ENCODE measurements at places on chromosomes 7 and 10.

GRCh38 chr7:25067726-25068501 is 57.1 kb downstream of the CYCS start:
- no peak for DNase-seq

DNA sequence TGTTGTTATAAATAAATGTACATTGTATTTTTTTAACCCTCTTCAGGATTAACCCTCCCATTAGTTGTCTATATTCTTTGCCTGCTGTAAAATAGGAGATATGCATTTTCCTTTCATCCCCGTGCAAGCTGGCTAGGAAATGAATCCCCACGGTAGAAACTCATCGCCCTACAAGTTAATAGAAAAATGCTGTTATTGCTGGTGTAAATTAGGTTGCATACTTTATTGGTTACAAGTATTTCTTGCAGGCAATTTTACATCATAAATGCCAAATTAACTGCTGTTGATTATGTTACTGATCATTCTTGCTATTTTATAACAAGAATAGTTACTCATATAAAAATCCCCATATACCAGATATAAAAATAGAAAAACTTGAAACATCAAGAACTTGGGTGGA is 454.2 kb upstream of the KLF6 start:
- DNase-seq: no peak

- DNase-seq: no peak
Observed at GRCh38 chr10:34815185-34816084, at the start of gene PARD3. TSS of gene PARD3 (minus strand) at chr10:34815296. CDS start at chr10:34814995, 301 bp downstream.

GRCh38 chr7:151246102-151246850 is 2.2 kb downstream of the SMARCD3 start:
- DNase-seq: no peak

DNA sequence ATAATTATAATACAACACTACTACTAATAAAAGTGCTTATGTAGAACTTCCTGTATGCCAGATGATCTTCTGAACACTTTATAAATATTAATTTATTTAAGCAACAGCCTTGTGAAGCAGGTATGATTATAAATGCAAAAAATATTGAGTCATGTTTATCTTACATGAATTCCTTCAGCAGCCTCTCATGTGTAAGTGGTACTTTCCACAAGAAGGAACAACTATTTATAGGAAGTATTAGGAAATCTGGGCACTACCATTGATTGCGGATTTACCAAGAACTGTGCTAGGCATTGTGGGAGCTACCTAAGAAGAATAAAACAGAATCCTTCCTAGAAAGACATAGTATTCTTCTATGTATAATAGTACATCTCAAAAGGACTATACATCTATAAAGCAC is 10.7 kb upstream of the STEAP4 start:
- DNase-seq: no peak

DNA sequence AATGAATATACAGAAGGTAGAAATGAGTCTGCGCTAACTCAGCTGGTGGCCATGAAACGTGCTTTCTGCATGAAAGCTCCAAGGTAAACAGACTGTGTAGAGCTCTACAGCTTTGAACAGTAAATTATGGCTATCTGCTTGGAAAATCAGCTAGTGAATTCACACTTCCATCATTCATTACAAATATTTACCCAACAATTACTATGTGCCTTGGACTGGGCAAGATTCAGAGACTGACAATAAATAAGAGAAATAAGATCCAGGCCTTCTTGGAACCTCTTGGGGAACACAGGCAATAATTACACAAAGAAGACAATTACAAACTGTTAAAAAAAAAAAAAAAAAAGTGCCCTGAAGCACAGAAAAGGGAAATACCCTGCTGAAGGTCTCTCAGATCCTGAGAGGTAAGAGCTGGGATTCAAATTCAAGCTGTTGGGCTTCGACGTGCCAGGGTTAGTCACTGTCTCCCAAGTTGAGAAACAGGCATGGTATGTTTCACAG is 15.8 kb downstream of the TSPAN12 start:
- DNase-seq: no peak

GRCh38 chr10:20970044-20970443 is 72.9 kb upstream of the NEBL start:
- DNase-seq: no peak

DNA sequence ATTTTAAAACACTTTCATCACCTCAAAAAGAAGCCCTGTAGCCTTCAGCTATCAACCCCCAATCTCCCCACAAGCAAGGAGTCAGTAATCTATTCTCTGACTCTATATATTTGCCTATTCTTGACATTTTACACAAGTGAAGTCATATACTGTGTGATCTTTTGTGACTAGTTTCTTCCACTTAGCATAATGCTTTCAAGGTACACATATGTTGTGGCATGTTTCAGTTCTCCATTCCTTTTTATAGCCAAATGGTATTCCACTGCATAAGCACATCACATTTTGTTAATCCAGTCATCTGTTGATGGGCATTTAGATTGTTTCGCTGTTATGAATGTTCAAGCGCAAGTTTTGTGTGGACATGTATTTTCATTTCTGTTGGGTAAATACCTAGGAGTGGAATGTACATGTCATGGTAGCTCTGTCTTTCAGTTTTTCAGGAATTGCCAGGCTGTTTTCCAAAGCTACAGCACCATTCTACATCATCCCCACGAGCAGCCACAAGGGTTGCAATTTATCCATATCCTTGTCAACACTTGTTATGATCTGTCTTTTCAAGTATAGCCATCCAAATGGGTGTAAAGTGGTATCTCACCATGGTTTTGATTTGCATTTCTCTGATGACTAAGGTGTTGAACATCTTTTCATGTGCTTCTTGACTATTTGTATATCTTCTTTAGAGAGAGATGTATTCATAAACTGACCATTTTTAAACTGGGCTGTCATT is 405.6 kb downstream of the KCNMA1 start:
- no peak for DNase-seq

GRCh38 chr7:103679151-103680132 is 233.4 kb upstream of the SLC26A5 start:
- no peak for DNase-seq

DNA sequence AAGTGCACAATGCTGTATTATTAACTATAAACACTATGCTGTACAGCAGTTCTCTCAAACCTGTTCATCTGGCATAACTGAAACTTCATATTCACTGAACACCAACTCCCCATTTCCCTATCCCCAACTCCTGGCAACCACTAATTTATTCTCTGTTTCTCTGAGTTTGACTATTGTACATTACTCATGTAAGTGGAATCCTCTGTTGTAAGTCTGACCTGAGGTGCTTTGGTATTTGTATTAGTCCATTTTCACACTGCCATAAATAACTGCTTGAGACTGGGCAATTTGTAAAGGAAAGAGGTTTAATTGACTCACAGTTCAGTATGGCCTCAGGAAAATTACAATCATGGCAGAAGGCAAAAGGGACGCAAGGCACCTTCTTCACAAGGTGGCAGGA is 266.3 kb downstream of the PPP1R3A start:
- DNase-seq: no peak

GRCh38 chr7:130372402-130373165 is 7.7 kb upstream of the CPA1 start:
- DNase-seq: no peak

- DNase-seq: no peak
Observed at GRCh38 chr10:10794791-10795191, 222.9 kb upstream of the CELF2 start.

DNA sequence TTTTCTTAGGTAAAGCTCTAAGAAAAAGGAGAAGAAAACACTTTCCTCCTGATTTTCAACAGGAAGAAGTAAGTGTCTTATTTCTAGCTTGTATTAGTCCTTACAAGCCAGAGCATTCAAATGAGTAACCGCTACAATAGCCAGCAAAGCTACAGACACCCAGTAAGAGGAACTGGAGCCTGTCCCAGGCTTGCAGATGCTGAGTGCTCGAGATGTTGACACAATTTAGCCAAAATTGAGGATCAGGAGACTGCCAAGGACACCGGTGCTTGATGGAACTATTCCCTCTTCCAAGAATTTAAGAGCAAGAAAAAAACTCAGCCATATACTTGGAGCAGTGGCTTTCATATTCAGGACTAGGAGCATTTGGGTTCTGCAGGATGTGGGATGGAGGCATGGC is 149.3 kb upstream of the DPP6 start:
- no peak for DNase-seq

DNA sequence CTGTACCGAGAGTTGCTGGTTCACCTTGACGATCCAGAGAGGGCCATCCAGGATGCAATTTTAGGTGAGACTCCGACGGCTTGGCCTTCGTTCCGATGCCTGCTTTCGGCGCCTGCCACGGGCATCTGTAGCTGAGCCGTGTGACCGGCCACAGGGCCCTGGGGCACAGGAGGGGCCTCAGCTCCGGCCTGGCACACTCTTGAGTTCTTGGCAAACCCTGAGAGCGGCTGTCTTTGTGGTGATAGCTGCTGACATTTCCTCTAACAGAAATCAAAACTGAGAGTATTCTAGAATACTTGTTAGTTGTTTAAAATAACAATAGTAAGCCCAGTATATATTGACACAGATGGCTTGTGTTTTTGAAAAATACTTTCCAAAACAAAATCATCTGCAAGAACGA is 52.2 kb upstream of the SUN1 start:
- DNase-seq: no peak

GRCh38 chr7:41997151-41997550 is 239.9 kb downstream of the GLI3 start:
- no peak for DNase-seq

- no peak for DNase-seq
Observed at GRCh38 chr7:2723138-2723850, 35.3 kb downstream of the AMZ1 start.

DNA sequence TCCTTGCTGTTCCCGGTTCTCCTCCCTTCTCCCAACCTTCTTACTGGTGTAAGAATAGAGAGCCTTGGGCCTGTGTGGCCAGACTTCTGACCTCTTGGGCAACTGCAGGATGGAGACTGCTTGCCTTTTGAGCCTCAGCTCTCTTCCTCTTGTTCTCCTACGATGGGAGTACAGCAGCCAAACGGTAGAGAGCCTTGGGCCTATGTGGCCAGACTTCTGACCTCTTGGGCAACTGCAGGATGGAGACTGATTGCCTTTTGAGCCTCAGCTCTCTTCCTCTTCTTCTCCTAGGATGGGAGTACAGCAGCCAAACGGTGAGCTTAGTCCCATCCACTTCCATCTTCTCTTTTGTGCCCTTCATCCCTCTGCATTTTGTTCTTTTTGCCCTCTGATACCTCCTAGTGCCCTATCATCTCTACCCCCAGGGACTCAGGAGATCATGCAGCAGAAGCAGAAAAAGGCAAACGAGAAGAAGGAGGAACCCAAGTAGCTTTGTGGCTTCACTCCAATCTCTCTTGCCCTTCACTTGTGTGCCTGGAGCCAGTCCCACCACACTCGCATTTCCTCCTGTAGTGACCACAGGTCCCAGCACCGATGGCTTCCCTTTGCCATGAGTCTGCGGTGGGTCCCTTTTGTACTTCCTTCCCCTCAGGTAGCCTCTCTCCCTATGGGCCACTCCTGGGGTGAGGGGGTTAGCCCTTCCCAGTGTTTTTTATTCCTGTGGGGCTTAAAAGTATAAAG is 15.3 kb downstream of the SLC25A13 start:
- peak; percentile 50 for DNase-seq

GRCh38 chr7:128941323-128941890 is 3.7 kb downstream of the IRF5 start:
- no peak for DNase-seq

- no peak for DNase-seq
Observed at GRCh38 chr7:142307246-142307900, 49.5 kb upstream of the PRSS58 start.

DNA sequence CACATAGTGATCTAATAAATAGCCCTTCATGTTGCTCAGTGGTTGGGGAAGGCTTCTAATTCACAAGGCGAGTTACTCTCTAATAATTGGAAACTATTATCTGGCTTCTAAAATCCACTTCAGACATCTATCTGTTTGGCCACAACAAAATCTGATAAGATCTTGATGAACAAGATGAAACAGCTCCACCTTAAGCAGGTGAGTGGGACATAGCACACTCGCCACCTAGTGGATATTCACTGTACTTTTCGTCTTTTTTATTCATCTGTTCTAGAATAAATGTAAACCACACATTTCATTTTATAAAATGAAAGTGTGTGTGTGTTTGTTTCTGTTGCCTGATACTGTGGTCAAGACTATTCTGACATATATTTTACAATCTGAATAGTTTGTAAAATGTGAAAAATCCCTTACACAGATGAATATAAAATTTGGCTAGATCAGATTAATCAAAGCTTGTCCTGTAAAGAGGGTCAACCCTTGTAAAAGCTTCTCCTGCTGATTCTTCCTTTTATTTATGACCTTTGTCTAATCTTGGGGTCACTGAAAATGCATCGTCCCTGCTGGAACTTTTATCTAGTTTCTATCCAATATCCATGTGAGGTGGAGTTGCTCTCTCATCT is 26.5 kb upstream of the CNTNAP2 start:
- DNase-seq: no peak

DNA sequence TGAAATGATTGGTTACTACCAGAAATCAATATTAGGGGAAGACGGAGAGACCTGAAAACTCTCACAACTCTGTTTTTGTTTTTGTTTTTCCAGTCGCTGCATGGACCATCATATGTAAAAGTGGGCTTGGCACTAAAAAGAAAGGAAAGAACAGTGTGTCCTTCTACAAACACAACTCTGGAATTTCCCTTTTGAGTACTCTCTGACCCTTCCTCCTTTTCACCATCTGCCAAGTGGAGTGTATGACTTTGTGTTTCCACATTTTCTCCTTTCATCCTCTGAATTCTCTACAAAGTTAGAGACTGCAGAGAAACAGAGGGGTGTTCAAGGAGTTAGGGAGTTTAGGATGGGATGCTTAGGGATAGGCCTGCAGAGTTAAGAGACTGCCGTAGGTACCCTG is 92.0 kb downstream of the MDFIC start:
- no peak for DNase-seq

DNA sequence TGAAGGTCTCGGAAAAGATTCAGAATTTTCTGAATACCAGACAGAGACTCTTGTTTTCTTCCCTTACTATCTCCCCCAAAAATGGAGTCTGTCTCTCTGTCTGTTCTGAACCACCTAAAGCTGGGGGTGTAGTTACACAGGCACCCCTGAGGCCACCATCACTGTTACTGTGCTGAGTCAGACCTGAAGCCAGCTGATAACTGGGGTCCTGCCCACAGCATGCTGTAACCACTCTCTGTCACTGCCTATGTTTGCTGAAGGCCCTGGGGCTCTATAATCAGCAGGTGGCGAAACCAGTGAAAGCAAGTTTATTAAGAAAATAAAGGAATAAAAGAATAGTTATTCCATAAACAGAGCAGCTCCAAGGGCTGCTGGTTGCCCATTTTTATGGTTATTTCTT is 575.2 kb upstream of the POT1 start:
- no peak for DNase-seq

DNA sequence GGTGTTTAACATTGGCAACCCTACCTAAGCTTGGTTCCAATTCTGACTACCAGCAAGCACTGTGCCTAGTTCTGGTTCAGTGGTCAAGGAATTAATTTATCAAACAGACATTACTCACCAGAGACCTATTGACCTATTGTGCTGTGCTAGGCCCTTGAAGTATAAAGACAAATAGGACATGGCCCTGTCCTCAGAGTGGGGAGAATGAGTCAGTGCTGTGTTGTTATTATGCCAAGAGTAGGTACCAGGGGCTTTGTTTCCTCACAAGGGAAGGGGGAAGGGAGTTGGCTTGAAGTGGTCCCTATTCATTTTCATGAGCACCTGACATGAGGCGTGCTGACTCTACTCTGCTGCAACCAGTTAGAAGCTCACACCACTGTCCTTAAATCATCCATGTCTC is 62.6 kb upstream of the PLPP4 start:
- no peak for DNase-seq
